Foreskin melanocyte (primary cell): ENCODE measurements at places on chromosomes 16 and 17.

DNA sequence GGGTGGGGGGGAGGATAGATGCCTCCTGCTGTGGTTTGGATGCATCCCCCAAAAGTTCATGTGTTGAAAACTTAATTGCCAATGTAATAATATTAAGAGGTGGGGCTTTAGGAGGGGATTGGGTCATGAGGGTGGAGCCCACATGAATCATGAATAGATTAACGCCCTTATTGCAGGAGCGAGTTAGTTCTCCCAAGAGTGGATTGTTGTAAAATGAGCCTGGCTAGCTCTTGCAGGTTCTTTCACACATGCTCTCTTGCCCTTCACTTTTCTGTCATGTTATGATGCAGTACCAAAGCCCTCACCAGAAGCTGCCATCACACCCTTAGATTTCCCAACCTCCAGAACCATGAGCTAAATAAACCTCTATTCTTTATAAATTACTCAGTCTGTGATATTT lies 52.0 kb downstream of the GINS3 start:
- no peak for DNase-seq

GRCh38 chr16:10027553-10027952 lies 154.7 kb downstream of the GRIN2A start:
- no peak for DNase-seq

DNA sequence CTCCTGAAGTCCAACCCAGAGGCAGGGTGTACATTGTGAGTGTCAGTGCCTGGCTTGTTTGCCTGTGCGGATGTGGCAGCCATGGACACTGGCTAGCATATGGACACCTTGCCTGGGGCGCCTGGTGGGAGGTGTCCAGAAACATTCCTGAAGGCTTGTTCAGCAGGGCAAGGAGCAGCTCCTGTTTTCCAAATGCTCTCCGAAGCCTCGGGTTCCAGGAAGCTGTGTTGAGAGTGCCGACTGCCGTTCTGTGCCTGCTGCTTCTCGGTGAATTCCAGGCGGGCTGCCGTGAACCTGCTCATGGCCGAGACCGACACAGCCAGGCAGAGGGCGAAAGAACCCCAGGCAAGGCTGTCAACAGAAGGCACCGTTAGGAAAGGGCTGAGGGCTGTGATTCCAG lies 10.9 kb upstream of the DHRS7C start:
- DNase-seq = no peak

DNA sequence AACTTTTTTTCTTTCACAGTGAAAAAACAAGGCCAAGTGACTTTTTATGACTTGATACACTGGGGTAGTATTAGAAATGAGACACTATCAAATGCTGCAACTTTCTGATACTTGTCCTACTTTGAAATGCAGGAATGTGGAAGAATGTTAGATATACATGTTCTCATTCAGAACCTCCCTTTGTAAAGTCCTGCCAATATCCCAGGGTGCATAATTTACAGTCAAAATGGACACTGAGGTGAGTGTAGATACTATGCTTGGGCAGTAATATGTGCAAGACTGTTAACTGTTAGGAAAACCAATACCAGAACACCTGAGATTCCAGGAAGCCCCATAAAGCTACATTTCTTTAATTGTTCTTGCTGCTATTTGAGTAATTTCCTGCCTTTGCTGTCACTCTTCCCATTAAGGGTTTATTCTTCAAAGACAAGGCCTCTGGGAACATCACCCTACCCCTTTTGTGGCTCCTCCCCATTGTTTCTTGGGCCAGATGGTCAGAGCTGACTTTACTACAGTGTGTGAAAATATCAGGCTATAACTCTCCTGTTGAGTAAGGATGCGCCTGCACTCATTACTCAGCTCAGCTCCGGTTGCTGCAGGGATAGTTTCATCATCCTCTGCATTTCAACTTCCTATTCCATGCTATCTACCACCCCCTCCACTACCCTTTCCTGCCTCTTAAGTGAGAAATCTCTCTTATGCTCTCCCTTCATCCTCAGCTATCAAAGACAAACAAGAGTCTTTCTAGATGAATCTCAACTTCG lies 48.7 kb downstream of the TMEM100 start:
- no peak for DNase-seq

- no peak for DNase-seq
These were observed 11.8 kb upstream of the SLFN13 start for GRCh38 chr17:35460354-35460851.

DNA sequence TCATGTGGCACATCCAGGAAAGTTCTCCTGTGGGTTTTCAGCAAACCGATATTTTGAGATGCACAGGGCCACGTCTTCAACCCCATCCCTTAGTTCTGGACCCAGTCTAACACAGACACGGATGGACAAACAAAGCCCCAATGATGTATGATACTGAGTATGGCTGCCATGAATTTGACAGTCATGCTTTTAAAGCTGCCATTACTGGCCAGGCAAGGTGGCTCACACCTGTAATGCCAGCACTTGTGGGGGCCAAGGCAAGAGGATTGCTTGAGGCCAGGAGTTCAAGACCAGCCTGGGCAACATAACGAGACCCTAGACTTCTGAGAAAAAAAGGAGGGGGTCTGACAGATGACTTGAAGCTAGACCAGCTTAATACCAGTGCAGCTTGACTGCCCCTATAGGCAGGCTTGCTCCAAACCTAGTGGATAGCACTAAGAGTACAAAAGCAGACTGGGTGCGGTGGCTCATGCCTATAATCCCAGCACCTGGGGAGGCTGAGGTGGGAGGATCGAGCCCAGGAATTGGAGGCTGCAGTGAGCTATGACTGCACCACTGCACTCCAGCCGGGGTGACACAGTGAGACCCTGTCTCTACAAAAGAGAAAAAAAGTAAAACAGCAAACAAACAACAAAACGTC lies 10.8 kb upstream of the ZNF629 start:
- no peak for DNase-seq

GRCh38 chr17:9647014-9647413 lies 1.7 kb downstream of the USP43 start:
- no peak for DNase-seq

DNA sequence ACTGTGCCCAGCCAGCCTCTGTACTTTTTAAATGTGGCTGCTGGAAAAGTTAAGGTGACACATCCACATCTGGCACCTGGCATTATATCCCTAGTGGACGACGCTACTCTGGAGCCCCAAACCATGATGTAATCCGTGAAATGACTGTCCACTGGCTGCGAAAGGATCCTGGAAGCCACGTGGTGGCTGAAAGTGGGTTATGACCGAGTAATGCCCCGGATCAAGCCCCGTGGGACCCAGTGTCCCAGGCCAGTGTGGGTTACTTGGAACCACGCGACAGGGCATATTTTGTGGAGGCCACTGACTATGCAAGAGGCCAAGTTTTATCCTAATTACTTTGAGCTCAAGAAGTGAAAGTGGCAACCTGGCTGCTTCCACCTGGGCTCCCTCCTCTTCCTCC lies 79.6 kb downstream of the PGS1 start:
- no peak for DNase-seq

DNA sequence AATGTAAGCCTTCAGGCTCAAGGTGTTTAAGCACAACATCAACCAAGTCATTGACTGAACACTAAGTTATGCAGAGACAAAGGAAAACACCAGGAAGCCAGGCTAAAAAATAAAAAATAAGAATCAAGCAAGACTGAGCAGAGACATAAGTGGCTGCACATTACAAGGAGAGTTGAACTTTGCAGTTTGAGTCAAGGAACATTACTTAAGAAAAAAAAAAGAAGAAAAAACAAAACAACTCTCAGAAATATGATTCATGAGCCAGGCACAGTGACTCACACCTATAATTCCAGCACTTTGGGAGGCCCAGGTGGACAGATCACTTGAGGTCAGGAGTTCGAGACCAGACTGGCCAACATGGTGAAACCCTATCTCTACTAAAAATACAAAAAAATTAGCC lies 168.1 kb downstream of the C16orf95 start:
- DNase-seq = no peak

- no peak for DNase-seq
These were observed 228.3 kb upstream of the WSCD1 start for GRCh38 chr17:5841862-5842261.

DNA sequence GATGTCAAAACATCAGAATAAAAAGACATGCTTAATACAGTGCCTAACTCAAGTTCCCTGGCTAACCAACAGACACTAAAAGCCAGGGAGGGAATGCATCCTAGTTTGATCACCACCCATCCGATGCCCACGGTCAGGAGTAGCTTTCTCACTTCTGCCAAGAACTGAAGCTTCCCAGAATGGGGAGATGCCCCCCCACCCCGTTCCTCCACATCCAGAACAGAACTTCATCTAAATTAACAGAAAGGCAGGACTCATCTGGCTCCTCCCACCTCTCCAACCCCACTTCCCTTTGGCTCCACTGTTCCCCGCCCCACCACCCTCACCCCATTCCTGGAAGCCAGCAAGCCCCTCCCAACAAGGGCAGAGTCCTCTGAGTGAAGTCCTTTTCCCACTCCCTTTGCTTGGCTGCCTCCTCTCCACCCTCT lies 33.7 kb downstream of the GDE1 start:
- no peak for DNase-seq

- DNase-seq = no peak
These were observed 135.5 kb downstream of the MGAT5B start for GRCh38 chr17:77003699-77004098.

DNA sequence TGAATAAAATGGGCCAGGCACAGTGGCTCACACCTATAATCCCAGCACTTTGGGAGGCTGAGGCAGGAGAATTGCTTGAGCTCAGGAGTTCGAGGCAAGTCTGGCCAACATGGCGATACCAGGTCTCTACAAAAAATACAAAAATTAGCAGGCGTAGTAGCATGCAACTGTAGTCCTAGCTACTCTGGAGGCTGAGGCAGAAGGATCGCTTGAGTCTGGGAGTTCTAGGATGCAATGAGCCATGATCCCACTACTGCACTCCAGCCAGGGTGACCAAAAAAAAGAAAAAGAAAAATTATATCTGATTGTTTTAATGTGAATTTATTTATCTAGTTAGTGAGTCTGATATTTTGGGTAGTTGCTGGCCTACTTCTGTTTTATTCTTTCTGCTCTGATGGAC lies 7.0 kb downstream of the IL34 start:
- no peak for DNase-seq

DNA sequence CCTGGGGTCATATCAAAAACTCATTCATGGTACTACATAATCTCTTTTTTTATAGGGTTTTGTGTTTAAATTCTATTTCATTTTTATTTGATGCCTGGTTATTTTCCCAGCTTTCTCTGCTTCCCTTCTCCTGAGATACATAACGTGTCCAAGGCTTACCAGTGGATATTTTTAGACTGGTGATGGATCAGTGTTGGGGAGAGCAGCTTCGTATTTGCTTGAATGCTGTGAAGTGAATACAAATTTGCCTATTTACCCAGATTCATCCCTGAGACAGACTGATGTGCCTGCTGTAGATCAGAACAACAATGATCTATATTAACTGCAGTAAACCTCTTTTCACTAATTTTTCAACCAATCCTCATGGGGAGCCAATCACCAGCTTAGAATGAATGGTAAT lies 43.2 kb upstream of the FOXJ1 start:
- DNase-seq = no peak

DNA sequence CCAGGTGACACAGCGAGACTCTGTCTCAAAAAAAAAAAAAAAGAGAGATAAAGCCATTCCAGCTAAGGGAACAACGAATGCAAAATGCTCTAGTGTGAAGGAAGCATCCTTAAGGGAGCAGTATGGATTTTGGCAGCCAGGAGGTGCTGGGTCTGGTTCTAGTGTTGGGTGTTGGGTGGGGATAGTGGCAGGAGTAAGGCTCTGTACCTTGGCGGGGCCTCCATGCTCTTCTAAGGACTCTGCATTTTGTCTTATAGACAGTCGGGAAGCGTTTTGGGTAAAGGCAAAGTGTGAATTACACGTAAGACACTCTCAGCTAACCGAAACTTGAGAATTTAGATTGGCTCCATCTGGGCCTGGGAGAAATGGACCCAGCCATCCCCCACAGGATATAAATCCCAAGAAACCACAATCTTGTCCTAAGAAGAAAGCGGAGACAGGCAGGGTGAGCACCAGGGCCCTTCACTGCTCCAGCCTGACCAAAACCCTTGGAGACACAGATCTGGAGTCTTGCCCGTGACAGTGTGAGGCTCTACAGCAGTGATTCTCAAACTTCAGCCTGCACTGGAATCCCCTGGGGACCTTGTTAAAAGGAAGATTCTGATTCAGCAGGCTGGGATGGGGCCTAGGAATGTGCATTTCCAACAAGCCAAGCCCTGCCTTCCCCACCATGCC lies 33.1 kb upstream of the PHB1 start:
- DNase-seq = no peak

GRCh38 chr16:30523768-30524574 lies 2.4 kb downstream of the ZNF768 start:
- no peak for DNase-seq

- DNase-seq = peak; percentile 59
These were observed 33.1 kb downstream of the N4BP1 start for GRCh38 chr16:48576927-48577326.

- no peak for DNase-seq
These were observed 55.9 kb downstream of the MSI2 start for GRCh38 chr17:57312242-57312641.

GRCh38 chr16:22030087-22030812 lies 22.3 kb downstream of the MOSMO start:
- DNase-seq = no peak

DNA sequence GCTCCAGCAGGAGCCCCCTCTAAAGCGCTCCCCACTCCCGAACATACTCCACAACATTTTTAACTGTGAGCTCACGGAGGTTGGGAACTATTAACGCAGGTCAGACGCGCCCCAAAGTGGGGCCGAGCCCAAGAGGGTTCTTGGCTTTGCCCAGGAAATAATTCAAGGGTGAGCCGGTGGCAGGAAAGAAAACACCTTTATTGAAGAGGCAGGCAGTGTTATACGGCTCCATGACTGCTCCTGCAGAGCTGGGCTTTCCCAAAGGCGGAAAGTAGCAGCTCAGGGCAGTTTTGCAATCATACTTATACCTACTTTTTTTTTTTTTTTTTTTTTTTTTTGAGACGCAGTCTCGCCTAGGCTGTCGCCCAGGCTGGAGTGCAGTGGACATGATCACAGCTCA lies 6.2 kb downstream of the ADCY9 start:
- DNase-seq = no peak

- DNase-seq = no peak
These were observed 27.3 kb downstream of the NGFR start for GRCh38 chr17:49522357-49522890.
